ENCODE measurements at places on chromosomes 11 and 22.

GRCh38 chr11:65219930-65220213 lies 38.1 kb downstream of the CAPN1 start:
- DNase-seq = no peak

DNA sequence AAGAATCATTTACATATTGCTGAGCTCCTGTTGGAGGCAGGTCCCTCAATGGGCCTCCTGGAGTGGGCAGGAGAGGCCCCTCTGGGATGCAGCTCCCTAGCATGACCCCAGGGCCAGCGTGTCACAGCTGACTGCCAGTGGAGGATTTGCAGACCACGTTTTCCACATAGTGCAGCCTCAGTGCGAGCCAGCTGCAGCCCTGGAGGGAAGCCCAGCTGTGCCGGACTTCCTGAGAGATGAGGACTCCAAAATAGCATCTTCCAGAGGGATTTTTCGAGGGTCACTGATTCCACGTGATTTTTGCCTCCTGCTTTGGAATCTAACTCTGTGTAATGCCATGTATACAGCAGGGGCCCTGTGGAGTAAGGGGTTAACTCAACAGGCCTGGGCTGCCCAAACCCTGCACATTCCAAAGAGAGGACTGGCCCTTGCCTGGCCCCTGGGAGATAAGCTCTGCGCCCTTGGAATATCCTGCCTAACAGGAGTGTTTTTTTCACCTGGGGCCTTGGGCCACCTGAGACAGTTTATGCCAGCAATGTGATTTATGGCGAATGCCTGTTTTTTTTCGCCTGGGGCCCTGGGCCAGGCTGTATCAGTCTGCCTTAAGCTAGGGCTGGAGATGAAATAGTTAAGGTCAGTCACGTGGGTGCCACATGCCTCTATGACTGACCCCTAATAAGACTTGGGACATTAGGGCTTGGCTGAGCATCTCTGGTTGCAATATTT lies 47.4 kb downstream of the RPS6KA4 start:
- DNase-seq = no peak

GRCh38 chr11:95698676-95699557 lies 90.7 kb downstream of the FAM76B start:
- DNase-seq = no peak

DNA sequence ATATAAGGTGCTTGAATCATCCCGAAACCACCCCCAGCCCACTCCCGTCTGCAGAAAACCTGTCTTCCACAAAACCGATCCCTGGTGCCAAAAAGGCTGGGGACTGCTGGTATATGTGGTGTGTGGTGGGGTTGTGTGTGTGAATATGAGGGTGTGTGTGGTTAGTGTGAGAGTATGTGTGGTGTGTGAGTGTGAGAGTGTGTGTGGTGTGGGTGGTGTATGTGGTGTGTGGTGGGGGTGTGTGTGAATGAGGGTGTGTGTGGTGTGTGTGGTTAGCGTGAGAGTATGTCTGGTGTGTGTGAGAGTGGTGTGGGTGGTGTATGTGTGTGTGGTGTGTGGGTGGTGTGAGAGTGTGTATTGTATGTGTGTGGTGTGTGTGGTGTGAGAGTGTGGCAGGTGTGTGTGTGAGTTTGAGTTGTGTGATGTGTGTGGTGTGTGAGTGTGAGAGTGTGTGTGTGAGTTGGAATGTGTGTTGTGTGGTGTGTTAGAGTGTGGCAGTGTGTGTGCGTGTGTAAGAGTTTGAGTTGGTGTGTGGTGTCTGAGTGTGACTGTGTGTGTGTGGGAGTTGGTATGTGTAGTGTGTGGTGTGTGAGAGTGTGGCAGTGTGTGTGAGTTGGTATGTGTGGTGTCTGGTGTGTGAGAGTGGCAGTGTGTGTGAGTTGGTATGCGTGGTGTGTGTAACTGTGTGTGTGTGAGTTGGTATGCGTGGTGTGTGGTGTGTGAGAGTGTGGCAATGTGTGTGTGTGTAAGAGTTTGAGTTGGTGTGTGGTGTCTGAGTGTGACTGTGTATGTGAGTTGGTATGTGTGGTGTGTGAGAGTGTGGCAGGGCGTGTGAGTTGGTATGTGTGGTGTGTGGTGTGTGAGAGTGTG lies 6.5 kb downstream of the UPK3A start:
- DNase-seq = no peak

GRCh38 chr11:124322356-124322755 lies 2.4 kb upstream of the OR8D2 start:
- no peak for DNase-seq

DNA sequence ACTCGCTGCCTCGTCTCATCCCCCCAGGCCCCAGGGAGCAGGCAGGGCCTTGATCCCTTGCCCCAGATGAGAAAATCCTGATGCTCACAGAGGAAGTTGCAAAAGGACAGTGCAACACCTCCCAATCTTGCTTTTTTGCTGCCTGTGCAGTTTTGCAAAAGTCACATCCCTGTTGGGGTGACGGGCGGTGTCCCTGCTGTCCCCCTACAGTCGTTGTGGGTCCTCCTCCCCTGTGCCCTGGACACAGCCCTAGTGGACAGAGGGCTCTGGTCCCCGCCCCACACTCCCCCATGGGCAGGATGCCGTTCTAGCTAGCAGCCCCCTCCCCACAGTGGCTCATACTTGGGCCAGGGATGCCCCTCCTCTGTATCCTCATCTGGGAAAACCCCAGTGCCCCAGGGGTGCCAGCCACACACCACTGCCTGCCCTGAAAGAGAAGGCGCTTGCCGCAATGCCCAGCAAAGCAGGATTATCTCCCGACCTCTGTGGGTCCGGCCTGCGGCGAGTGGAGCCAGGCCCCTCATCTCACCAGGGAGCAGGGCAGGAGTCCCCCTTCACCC lies 18.4 kb upstream of the CTSD start:
- no peak for DNase-seq

DNA sequence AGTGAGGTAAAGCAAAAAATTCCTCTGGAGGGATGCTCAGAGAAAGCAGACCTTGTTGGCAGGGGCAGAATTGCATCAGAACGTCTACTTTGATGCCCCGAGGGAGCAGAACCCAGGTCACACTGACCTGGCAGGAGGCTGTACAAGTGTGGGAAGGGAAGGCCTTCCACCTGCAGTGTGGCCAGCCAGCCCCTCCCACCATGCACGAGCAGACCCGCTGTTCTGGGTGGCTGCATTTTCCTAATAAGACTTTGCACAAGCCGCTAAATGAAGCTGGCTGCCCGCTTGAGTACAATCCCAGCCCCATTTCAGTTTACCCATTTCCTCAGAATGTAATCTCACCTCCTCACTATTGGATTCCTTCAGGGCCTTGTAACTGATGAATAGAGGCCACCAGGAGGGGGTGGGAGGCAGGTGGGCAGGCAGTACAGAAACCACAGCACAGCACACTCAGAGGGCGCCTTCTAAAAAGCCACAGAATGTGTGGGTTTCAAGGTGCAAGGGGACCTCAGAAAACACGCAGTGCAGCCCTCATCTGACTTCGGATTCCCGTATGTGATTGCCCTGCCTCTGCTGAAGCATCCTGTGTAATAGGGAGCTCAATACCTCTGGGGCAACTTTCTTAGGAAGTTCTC lies 316.6 kb downstream of the OPCML start:
- no peak for DNase-seq

GRCh38 chr11:93849751-93850593 lies 446 bp downstream of the VSTM5 start:
- no peak for DNase-seq

GRCh38 chr22:38824585-38824984 lies 19.2 kb downstream of the NPTXR start:
- peak; percentile 8 for DNase-seq

DNA sequence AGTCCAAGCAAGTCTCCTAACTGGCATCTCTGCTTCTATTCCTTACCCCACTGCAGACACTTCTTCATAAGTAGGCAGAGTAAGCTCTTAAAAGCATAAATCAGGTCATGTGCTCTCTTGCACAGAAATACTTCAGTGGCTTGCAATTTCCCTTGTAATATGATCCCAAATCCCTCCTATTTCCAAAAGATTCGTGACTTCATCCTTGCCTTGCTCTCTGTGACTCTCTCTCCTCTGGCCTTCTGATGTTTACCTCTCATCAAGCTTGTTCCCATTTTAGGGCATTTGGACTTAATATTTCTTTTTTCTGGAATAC lies 37.4 kb upstream of the NCR3LG1 start:
- DNase-seq = no peak

DNA sequence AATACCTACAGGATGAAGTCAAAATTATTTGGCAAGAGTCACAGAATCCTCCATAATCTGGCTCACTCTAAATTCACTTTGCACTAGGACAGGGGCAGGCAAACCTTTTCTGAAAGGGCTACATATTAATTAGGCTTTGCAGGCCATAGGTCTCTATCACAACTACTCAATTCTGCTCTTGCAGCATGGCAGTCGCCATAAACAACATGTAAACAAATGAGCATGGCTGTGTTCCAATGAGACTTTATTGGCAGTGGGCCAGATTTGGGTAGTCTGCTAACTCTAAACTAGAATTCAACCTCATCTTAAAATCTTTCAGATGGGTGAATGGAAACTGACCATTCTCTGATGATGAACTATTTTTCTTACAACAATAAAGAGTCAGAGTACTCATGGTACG lies 5.8 kb downstream of the THRSP start:
- DNase-seq = no peak

GRCh38 chr11:121886005-121886734 lies 229.8 kb downstream of the BLID start:
- DNase-seq = no peak

DNA sequence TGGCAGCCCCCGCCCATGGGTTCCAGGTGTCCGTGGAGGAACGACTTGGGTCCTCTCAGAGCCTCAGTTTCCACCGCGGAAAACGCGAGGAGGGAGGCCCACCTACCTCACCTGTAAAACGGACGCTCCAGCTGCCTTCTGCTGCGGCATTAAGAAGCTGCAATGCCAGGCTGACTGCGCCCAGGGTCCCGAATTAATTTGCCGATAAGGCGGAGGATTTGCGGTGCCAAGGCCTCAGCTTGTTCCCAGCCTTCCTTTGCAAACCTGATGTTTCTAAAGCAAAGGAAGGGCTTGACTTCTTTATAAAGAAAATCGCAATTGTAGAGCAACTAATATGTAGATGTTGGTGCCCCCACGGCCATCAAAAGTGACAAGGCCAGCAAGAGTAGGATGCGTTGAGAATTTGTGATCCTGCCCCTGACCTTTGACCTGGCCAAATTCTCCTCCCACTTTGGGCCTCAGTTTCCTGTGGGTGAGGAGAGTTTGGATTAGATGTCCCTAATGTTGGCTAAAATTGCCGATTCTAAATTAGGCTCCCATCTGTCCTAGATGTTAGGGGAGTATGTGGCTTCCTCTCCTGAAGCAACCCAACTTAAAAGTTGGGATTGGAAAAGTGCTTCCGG lies 849 bp upstream of the TCF20 start:
- DNase-seq = no peak

DNA sequence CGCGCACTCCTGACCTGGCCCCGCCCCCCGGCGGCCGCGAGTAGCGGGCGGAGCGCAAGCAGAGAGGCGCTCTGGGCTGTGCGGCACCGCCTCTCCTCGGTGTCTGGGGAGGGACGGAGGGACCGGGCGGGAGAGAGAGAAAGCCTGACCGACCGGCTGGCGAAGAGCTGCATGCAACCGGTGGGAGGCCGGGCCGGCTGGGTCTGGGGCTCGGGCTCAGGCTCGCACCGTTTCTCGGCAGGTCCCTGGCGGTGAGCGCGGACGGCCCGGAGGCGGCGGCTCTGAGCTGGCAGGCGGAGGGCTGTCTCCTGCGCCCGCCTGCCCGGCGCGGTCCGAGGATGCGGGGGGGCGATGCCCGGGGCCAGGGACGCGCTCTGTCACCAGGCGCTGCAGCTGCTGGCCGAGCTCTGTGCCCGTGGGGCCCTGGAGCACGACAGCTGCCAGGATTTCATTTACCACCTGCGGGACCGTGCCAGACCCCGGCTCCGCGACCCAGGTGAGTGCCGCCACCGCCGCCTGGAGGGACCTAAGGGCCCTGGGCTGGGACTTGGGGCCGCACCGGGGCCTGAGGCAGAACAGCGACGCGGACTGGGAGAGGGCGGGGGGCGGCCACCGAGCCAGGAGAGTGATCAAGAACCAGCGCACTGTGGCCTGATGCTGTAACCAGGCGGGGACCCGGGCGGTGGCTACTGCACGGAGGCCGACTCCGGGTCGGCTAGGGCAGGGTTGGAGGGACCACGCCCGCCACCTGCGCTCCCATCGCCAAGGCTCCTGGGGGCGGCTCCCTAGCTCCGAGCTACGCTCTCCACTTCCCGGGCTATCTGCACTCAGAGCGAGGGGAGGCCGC lies at the start of gene SYT9:
Gene SYT9 (plus strand): TSS at position 69 of the 847 bp plus-strand sequence. CDS start 283 bp downstream, at position 352.
- DNase-seq = no peak

- DNase-seq = no peak
Observed at GRCh38 chr11:7609521-7609920, 63.8 kb downstream of the CYB5R2 start.

GRCh38 chr11:81989093-81989492 lies 744.6 kb downstream of the FAM181B start:
- no peak for DNase-seq

- no peak for DNase-seq
Observed at GRCh38 chr22:32987081-32987631, 71.0 kb downstream of the SYN3 start.

- DNase-seq = no peak
Observed at GRCh38 chr11:41309111-41309522, 150.3 kb downstream of the LRRC4C start.

DNA sequence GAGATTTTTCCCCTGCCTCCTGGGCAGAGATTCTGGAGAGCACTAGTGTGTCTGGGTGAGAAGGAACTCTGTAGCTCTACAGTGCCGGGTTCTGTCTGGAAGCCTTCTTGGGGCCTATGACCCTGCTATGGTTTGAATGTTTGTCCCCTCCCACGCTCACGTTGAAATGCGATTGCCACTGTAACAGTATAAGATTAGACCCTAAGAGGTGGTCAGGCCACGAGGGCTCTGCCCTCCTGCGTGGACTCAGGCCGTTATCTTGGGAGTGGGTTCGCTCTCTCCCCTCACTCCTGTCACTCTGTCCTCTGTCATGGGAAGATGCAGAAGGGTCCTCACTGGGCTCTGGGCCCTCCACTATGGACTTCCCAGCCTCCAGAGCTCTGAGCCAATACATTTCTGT lies 3.5 kb downstream of the AP5B1 start:
- DNase-seq = no peak

GRCh38 chr11:73968356-73968966 lies 14.2 kb downstream of the UCP2 start:
- no peak for DNase-seq
